ENCODE measurements at places on chromosomes 4 and X.

GRCh38 chr4:105520819-105521790 lies 31.3 kb upstream of the ARHGEF38 start:
- DNase-seq, result no peak

- DNase-seq, result no peak
These were observed 28.2 kb upstream of the TLR2 start for GRCh38 chr4:153655928-153656327.

DNA sequence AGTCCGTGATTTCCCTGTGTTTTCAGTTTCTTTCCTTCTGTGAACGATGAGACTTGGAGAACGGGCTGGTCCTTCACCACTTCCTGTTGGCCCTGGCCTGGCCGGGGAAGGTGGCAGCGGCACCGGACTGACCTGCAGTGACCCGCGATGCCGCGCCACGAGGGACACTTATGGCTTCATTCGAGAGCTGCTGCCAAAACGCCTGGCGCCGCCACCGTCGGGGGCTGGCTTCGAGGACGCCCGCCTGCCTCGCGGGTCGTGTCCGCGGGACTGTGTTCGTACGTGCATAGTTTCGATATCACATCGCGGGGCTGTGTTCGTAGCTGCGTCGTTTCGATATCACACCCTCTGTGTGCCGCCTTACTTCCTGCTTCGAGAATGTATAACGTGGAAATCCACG lies 7.5 kb upstream of the UVSSA start:
- no peak for DNase-seq

- DNase-seq, result no peak
These were observed 344.7 kb upstream of the FAM241A start for GRCh38 chr4:111800551-111800950.

- no peak for DNase-seq
These were observed 326.9 kb downstream of the NAF1 start for GRCh38 chr4:162839814-162840213.

GRCh38 chr4:10734697-10735096 lies 50.1 kb upstream of the CLNK start:
- no peak for DNase-seq

GRCh38 chr4:152673489-152673888 lies 6.3 kb downstream of the TMEM154 start:
- DNase-seq, result no peak

GRCh38 chr4:143282211-143282707 lies 54.4 kb upstream of the GAB1 start:
- no peak for DNase-seq

DNA sequence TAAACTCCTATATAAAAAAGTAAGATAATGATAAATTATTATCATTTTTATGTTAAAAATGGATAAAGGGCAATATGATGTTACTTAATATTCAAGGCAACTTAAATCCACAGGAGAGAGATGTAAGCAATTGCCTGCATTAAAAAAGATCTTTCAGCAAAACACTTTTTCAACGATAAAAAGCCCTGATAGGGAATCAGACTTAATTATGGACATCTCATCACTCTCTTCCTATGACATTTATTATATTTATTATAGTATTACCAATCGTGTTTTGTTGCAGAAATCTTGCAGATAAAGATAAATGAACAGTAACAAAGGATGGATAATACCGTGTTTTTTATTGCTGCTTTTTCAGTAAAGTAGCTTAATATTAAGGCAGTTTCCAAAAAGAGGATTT lies 178.5 kb downstream of the SH2D1A start:
- DNase-seq, result no peak

DNA sequence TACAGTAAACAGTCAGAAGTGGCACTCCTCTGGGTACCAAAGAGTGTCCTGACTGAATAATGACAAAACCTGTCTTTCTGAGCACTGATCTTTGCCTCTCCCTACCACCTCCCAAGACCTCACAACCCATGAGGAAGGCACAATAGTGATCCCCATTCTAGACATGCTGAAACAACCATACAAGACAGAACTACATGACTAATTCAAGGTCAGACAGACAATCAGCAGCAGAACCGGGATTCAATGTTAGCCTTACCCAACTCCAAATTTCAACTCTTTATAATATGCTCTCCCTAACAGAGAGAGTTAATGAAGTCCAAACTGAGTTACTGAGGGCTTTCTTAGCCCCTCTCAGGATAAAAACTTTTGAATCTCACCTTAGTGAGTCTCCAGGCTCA lies 71.0 kb downstream of the IRF2 start:
- DNase-seq, result no peak

Data from AG09319 (cell line).